ENCODE measurements at places on chromosomes 12 and 14. TPM values are rescaled to one million over a fixed set of nuclear protein-coding genes. Genes with fewer than 3 reads are reported as not detected.

CLMN gene
- total RNA-seq, result 4.2 TPM

ACOT4 gene
- 0.38 TPM for total RNA-seq

TROAP gene
- total RNA-seq, result 7.8 TPM

LRRC43 gene
- 3.3 TPM for total RNA-seq

Data from vein endothelial cell (primary cell).